ENCODE measurements at places on chromosomes 5 and 9. TPM values are rescaled to one million over a fixed set of nuclear protein-coding genes. Genes with fewer than 3 reads are reported as not detected.

The PKD2L2 gene
- total RNA-seq, result not detected

The ADAMTS2 gene
- total RNA-seq, result 0.13 TPM

The GNA14 gene
- total RNA-seq, result 0.15 TPM

The AK8 gene
- total RNA-seq, result 0.39 TPM

The CTSV gene
- total RNA-seq, result 27.1 TPM

The DMRT3 gene
- not detected for total RNA-seq

The NR4A3 gene
- total RNA-seq, result 0.13 TPM

The NUDT12 gene
- total RNA-seq, result 9.2 TPM

The PCDHB9 gene
- total RNA-seq, result 1.8 TPM

The HRCT1 gene
- not detected for total RNA-seq

- H3K27ac ChIP-seq, result no peak overlapping the region
- H3K4me3 ChIP-seq, result peak overlapping the region; percentile 46
- H3K27me3 ChIP-seq, result peaks cover 15% of the 10 kb centered on the region
- no peaks in the 10 kb centered on the region for H3K36me3 ChIP-seq
- DNase-seq, result no peak
- H3K4me1 ChIP-seq, result no peaks in the 10 kb centered on the region
Observed at GRCh38 chr5:114362197-114362976, 517 bp downstream of the KCNN2 start.

GRCh38 chr5:139709582-139710318 lies 61.6 kb downstream of the CXXC5 start:
- H3K36me3 ChIP-seq, result no peaks in the 10 kb centered on the region
- no peak for DNase-seq
- no peaks in the 10 kb centered on the region for H3K27me3 ChIP-seq

DNA sequence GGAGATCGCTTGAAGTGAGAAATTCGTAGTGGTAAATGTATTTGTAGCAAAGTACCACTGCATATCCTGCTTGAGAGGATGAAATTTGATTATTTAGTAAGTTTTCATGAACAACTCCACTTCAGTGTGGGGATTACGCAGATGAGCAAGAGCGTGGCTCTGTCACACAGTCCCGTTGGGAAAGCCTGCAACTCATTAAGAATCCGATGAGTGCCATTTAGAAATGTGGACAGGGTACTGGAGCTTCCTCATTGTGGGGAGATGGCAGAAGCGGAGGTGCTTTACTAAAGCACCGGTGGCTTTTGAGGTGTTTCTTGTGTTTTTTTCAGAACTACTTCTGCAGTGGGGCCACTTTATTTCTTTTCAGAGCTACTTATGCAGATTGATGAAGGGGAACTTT lies 1.4 kb downstream of the TJP2 start:
- DNase-seq, result no peak
- peaks cover 55% of the 10 kb centered on the region for H3K4me1 ChIP-seq

- DNase-seq, result no peak
- no peak overlapping the region for H3K27ac ChIP-seq
- H3K4me1 ChIP-seq, result no peaks in the 10 kb centered on the region
- H3K4me3 ChIP-seq, result no peak overlapping the region
Observed at GRCh38 chr9:109908459-109909390, 128.7 kb downstream of the PALM2AKAP2 start.

- H3K4me1 ChIP-seq, result no peaks in the 10 kb centered on the region
- H3K27ac ChIP-seq, result no peak within 1 kb of the TSS
- H3K4me3 ChIP-seq, result peak within 1 kb of the TSS; percentile 41
- H3K27me3 ChIP-seq, result no peaks in the 10 kb centered on the region
Observed at GRCh38 chr5:15499528-15500324, at the start of gene FBXL7. Gene FBXL7 (plus strand): TSS chr5:15500180.

- no peak overlapping the region for H3K4me3 ChIP-seq
- no peak for DNase-seq
- no peaks in the 10 kb centered on the region for H3K36me3 ChIP-seq
- H3K27me3 ChIP-seq, result no peaks in the 10 kb centered on the region
- no peaks in the 10 kb centered on the region for H3K4me1 ChIP-seq
- H3K27ac ChIP-seq, result no peak overlapping the region
Observed at GRCh38 chr9:99057665-99058625, 47.0 kb upstream of the TGFBR1 start.

DNA sequence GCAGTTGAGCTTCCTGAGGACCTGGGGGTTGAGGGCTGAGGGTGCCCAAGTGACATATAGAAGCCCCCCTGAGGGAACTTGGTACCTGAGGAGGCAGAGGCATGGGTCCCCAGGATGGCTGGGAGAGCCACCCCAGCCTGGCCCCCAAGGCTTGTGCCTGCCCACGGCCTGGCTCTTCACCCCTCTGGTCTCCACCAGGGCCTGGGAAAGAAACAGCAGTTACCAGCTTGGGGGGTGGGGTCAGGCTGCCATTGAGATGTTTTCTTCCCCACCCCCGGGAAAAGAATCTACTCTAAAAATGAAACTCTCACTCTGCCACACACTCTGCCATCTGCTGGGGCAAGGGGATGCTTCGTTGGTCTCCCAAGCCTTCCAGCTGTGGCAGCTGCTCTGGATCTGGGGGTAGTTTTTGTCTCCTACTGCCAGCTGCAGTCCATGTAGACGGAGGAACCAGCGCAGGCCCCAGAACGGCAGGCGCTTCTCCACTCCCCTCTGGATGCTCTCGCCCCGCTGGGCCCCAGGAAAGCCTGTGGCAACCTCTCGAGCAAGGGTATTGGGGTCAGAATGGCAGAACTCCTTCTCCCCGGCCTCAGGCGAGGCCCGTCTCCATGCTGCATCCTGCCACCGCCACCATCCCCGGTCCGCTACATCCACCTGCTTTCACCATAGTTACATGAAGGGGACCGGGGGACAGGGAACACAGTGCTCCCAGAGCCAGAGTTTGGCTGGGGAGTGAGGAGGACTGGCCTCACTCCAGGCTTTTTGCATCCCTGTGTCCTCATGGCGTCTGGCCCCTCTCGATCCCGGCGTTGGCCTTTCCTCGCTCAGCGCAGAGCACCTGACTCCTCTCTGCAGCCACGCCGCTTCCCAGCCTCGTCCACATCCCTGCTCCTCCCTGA lies 123.5 kb downstream of the DAB2IP start:
- H3K4me1 ChIP-seq, result no peaks in the 10 kb centered on the region
- no peaks in the 10 kb centered on the region for H3K27me3 ChIP-seq
- no peak overlapping the region for H3K4me3 ChIP-seq
- no peaks in the 10 kb centered on the region for H3K36me3 ChIP-seq

- no peak overlapping the region for H3K27ac ChIP-seq
- DNase-seq, result no peak
- no peaks in the 10 kb centered on the region for H3K4me1 ChIP-seq
- H3K36me3 ChIP-seq, result no peaks in the 10 kb centered on the region
Observed at GRCh38 chr5:102678267-102679058, 76.6 kb upstream of the PAM start.

- H3K36me3 ChIP-seq, result no peaks in the 10 kb centered on the region
- no peak overlapping the region for H3K4me3 ChIP-seq
- H3K27ac ChIP-seq, result no peak overlapping the region
- no peak for DNase-seq
Observed at GRCh38 chr9:114034661-114035062, 43.4 kb downstream of the AMBP start.

DNA sequence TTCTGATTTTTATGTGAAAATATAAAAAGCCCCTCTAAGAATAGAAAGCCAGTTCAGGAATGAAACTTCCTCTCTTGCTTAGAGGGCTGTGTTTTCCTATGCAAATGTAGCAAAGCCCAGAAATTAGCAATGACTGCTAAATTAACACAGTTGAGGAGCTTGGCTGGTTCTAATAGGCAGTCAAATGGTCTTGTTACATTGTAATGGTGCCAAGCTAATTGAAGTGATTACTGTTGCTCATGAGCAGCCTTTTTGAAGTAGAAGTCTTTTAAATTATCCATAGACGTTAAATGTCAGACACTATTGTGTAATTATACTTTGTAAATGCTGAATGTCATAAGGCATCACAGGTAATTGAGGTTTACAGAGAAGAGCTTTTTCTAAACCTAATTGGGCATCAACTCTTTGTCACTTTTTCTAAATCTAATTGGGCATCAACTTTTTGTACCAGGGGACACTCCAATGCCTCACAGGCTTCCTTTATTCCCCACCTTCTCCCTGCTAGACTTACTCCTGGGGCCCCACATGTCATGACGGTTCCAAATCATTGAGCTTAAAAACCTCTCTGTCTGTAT lies 229.1 kb downstream of the PSAT1 start:
- H3K27me3 ChIP-seq, result no peaks in the 10 kb centered on the region
- H3K36me3 ChIP-seq, result no peaks in the 10 kb centered on the region
- no peak for DNase-seq
- no peak overlapping the region for H3K27ac ChIP-seq
- no peak overlapping the region for H3K4me3 ChIP-seq

GRCh38 chr5:3601061-3601710 lies 5.6 kb downstream of the IRX1 start:
- H3K36me3 ChIP-seq, result no peaks in the 10 kb centered on the region
- DNase-seq, result no peak
- no peak overlapping the region for H3K27ac ChIP-seq
- no peaks in the 10 kb centered on the region for H3K4me1 ChIP-seq

GRCh38 chr5:77876862-77877502 lies 100.8 kb upstream of the TBCA start:
- no peaks in the 10 kb centered on the region for H3K27me3 ChIP-seq
- H3K36me3 ChIP-seq, result no peaks in the 10 kb centered on the region
- no peak for DNase-seq
- peak overlapping the region; percentile 20 for H3K27ac ChIP-seq
- peaks cover 3% of the 10 kb centered on the region for H3K4me1 ChIP-seq

- no peak overlapping the region for H3K4me3 ChIP-seq
- H3K27me3 ChIP-seq, result no peaks in the 10 kb centered on the region
- H3K27ac ChIP-seq, result 0 out of 2 replicates have a peak overlapping the region, but pooled peaks have one; percentile 20
- no peak for DNase-seq
- H3K4me1 ChIP-seq, result peaks cover 15% of the 10 kb centered on the region
Observed at GRCh38 chr5:132474881-132475496, 15.6 kb downstream of the IRF1 start.

DNA sequence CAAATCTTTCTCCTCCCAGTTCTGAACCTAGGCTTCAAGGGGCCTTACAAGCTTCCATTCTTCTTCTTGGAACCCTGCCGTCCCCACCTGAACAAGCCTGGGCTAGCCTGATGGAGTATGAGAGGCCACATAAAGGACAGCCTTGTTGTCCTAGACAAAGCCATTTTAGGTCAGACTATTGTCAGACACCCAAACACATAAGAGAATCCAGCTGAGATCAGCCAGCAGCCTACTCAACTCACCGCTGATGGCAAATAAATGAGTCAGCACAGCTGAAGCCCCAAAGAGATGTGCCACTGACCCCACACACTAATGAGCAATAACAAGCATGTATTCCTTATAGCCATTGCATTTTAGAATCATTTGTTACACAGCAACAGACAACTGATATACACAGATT lies 33.8 kb downstream of the SVEP1 start:
- H3K27me3 ChIP-seq, result no peaks in the 10 kb centered on the region
- no peak overlapping the region for H3K27ac ChIP-seq
- DNase-seq, result no peak
- H3K4me1 ChIP-seq, result no peaks in the 10 kb centered on the region
- no peaks in the 10 kb centered on the region for H3K36me3 ChIP-seq
- no peak overlapping the region for H3K4me3 ChIP-seq

DNA sequence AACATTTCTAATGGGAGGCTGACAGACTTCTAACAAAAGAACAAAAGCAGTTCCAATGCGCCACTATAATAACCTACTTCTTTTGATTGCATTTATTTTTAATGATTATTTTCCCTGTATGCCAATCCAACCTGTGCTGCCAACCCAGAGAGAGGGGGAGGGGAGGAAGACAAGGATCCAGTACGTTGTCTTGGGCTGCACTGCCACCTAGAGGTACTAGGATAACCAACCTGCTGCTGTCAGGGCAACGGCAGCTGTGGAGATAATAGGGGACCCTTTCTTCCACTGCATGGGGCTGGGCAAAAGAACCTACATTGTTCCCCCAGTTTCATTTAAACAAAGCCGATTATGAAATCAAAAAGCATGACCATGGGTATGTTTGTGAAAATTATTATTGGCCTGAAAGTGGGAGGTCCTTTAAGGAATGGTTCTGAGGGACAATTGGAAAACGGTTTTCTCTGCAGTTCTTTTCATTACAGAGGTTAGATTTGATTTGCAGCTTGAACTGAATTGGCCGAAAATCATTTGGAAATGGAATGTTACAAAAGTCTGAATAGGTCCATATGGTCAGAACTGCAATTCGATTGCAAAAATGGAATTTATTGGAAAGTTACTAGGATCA lies 101.3 kb downstream of the RASEF start:
- no peaks in the 10 kb centered on the region for H3K4me1 ChIP-seq
- no peak overlapping the region for H3K27ac ChIP-seq
- H3K27me3 ChIP-seq, result no peaks in the 10 kb centered on the region
- H3K4me3 ChIP-seq, result no peak overlapping the region

DNA sequence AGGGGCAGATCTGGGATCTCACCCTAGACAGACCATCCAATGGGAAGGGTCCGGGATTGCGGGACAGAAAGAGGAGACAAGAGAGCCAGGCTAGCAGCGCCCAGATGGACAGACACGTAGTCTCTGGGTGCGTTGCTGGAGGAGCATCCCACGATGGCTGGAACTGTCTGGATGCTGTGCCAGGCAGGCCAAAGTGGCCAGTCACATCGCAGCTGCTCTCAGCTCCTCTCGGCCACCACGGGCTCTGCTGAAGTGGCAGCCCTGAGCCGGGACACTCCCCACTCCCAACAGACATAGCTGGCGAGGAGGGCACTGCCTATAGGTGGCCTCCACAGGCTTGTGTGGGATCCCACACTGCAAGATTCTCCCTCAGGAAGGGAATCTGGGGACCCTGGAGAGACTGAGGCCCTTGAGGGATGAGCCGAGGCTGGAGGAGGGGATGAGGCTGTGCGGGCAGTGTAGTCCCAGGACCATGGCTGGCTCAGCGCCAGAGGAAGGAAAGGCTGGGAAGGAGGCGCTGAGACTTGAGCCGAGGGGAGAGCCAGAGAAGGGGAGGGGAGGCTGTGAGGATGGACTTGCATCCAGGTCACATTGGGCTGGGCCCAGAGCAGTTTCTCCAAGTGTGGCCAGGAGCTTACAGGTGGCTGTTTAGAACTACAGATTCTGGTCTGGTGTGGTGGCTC lies 10.3 kb upstream of the WDR5 start:
- H3K4me3 ChIP-seq, result no peak overlapping the region
- H3K27me3 ChIP-seq, result no peaks in the 10 kb centered on the region
- no peaks in the 10 kb centered on the region for H3K36me3 ChIP-seq
- DNase-seq, result no peak
- H3K4me1 ChIP-seq, result no peaks in the 10 kb centered on the region

GRCh38 chr9:92986176-92987119 lies 39.1 kb downstream of the FGD3 start:
- H3K4me3 ChIP-seq, result no peak overlapping the region
- DNase-seq, result no peak

- no peaks in the 10 kb centered on the region for H3K27me3 ChIP-seq
- peak overlapping the region; percentile 100 for H3K27ac ChIP-seq
- H3K36me3 ChIP-seq, result peaks cover 3% of the 10 kb centered on the region
- DNase-seq, result no peak
- H3K4me1 ChIP-seq, result peaks cover 28% of the 10 kb centered on the region
Observed at GRCh38 chr5:124744170-124744971, 2.1 kb downstream of the ZNF608 start.

GRCh38 chr5:33309068-33309467 lies 131.7 kb upstream of the TARS1 start:
- H3K4me3 ChIP-seq, result no peak overlapping the region
- no peak overlapping the region for H3K27ac ChIP-seq
- DNase-seq, result no peak
- H3K4me1 ChIP-seq, result no peaks in the 10 kb centered on the region
- no peaks in the 10 kb centered on the region for H3K36me3 ChIP-seq

- peak overlapping the region; percentile 54 for H3K27ac ChIP-seq
- H3K36me3 ChIP-seq, result peaks cover 3% of the 10 kb centered on the region
- no peaks in the 10 kb centered on the region for H3K27me3 ChIP-seq
- no peak for DNase-seq
Observed at GRCh38 chr9:135480071-135480939, 723 bp downstream of the PPP1R26 start.
